GM12891 (cell line): ENCODE measurements at places on chromosomes 13 and 19.

DNA sequence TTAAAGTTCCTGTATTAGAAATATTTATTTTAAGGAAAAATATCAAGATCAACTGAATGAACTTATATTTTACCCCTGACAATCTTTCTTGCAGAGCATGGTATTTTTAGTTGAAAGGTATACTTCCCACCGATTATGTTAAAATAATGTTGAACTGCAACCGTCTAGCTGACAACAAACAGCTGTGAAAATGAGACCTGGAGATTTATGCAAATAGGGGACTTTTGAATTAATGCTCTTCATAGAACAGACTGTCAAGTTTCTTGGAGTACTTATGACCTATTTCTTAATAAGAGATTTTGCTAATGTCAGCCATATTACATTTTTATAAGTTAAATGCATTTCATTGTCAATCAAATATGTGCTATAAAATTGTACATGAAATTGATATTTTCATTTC is 210.9 kb downstream of the NALCN start:
- DNase-seq = no peak

DNA sequence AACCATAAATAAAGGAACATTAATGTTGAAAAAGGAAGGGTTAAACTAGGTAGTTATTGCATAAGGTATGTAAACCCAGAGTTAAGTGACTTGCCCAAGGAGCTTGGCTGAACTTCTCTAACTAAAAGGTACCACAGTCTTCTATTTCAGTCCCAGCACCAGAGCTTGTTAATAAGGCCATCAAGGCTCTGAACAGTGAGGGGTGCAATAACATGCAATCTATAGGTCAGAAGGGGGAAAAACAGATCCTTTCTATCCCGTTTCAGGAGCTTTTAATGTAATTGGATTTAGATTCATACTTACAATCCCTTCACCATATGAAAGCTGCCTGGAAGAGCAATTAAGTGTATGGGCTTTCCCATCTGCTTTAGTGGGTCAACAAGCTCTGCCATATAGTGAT is 441.5 kb upstream of the SPRY2 start:
- DNase-seq = no peak

DNA sequence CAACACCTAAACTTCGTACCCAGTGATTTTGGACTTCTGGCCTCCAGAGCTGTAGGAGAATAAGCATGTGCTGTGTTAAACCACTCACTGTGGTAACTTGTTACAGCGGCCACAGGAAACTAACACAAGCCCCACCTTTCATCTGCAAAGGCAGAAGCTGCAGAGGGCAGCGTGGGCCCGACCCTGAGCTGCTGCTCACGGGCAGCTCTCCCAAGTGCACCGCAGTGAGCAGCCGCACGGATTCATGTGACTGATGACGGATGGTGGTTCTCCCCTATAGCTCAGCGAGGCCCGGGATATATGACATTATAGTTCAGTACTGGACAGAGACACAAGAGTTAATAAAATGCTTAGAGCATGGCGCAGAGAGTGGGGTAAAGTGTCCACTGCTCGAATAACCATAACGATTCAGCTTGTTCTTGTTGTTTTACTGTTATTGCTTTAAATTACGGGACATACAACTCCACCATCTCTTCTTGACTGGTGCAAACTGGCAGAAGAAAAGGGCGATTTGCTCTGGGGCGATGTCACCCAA is 21.9 kb downstream of the VRK3 start:
- DNase-seq = no peak

GRCh38 chr13:66402066-66402465 is 828.1 kb downstream of the PCDH9 start:
- no peak for DNase-seq

DNA sequence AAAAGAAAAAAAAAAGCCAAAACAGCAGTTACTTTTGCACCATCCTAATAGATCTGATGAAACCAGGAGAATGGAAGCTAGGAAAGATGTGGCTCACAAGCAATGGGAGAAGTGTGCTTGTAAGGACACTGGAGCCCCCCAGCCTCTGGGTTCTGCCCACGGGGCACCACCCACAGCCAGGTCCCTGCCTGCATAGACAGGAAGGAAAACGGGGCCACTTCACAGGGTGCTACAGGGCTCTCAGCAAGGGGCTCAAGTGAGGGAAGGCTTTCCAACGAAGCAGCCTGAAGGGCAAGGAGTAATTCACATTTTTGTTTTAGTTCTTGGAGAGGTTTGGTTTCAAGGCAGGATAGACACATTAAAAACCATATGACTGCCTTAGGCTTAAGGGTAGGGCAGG is 42.7 kb downstream of the BRD4 start:
- DNase-seq = no peak
